Activated CD4-positive, alpha-beta T cell treated with anti-CD3 and anti-CD28 coated beads for 48 hours (primary cell): ENCODE measurements at places on chromosomes 4 and X.

DNA sequence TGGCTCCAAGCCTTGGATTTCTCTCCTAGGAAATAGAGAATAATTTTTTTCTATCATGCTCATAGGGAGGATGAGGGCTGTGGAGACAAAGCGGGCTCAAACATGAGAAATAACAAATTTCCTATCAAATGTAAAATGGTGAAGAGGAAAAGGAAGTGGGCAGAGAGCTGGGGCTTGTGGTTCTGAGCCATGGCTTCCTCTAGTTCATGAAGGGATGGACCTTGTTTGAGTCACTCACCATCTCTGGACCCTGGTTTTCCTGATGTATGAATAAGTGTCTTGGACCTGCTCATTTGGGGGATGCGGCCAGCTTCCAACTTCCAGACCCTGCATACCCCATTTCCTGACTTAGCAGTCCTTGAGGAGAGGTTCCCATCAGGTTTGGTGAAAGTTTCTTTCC, 63.0 kb downstream of the MSX1 start:
- DNase-seq = no peak

DNA sequence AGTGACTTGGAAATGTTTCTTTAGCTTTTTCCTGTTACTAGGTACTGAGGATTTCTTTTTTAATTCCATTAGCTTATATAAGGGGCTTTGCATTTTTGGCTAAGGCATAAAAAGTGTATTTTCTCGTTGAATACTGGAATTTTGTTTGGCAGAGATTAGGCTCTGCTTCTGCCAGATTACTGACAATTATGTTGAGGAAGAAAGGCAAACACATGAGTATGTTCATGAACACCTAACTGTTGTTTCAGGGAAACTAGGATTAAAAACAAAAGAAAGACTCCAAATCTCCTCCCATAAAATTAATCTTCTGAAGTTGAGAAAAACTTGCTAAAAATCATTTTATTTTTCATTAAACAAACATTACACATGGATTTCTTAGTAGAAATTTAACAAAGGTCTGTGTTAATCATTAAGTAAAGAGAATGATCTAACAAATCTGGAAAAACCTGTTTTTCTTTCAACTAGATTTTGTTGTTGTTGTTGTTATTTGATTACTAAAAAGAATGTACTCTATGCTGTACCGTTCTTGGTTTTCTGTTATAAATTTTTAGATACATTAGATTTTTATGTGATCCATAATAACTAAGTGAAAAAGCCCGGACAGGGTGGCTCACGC, 43.3 kb upstream of the STAG2 start:
- no peak for DNase-seq

GRCh38 chr4:92184566-92184965, 119.2 kb upstream of the GRID2 start:
- no peak for DNase-seq

GRCh38 chrX:68490644-68491043, 8.2 kb upstream of the YIPF6 start:
- DNase-seq = no peak

DNA sequence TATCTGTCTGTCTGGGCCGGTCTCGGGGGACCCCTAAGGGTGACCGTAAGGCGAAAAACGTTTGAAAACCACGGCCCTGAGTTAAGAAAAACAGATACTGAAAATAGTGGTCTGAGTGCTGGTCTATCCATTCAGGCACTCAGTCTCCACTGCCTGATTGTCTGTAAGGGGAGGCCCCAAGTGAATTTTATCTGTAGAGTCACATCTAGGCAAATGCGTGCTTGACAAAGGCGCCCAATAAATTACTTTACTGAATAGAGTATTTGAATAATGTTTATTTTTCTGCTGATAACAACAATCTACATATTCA, 465 bp downstream of the HNRNPH2 start:
- no peak for DNase-seq
